HFFc6 (cell line): ENCODE measurements at places on chromosomes 1 and 21. TPM values are rescaled to one million over a fixed set of nuclear protein-coding genes. Genes with fewer than 3 reads are reported as not detected.

MYOG gene
- not detected in 3 replicates for total RNA-seq

PADI4 gene
- total RNA-seq = not detected in 3 replicates

TTC34 gene
- total RNA-seq = 0.09 to 0.18 TPM (median 0.13 TPM) in 3 replicates

METTL13 gene
- total RNA-seq = 25.2 to 32.0 TPM (median 26.9 TPM) in 3 replicates

- peaks cover 8% of the 10 kb centered on the region for H3K4me1 ChIP-seq
- H3K4me3 ChIP-seq = no peak overlapping the region
- peaks cover 5% of the 10 kb centered on the region for H3K36me3 ChIP-seq
- DNase-seq = no peak
Observed at GRCh38 chr1:111161843-111162487, 21.9 kb downstream of the CEPT1 start.

DNA sequence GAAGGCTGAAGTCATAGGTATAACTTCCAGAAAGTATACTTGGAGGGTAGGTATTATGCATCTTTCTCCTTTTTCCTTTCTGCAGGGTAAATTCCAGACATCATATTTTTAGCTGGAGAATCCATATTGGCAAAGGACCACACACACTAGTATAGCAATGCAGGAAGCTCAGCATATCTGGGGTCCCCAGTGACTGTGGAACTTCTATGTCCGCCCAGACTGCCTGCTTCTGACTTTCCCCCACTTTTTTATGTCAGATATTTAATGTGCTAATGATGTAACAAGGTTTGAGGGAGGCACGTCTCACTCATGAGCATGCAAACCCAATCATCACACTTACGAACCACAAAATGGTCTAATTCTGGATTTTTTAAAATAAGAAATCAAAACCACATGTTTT, 90.4 kb downstream of the BACH1 start:
- H3K36me3 ChIP-seq = peaks cover 22% of the 10 kb centered on the region
- H3K27ac ChIP-seq = no peak overlapping the region
- peaks cover 1% of the 10 kb centered on the region; the same call in 1 of the 2 replicates for H3K27me3 ChIP-seq
- H3K4me1 ChIP-seq = no peaks in the 10 kb centered on the region; the same call in 1 of the 2 replicates

- H3K27ac ChIP-seq = peak overlapping the region; percentile 90
- peaks cover 32% of the 10 kb centered on the region for H3K36me3 ChIP-seq
- H3K27me3 ChIP-seq = no peaks in the 10 kb centered on the region; the same call in 1 of the 2 replicates
- peaks cover 30% of the 10 kb centered on the region for H3K4me1 ChIP-seq
- H3K4me3 ChIP-seq = peak overlapping the region; percentile 97
- peak; percentile 59 for DNase-seq
Observed at GRCh38 chr1:155272466-155273342, 600 bp downstream of the CLK2 start.

- no peaks in the 10 kb centered on the region; the same call in 1 of the 2 replicates for H3K36me3 ChIP-seq
- no peak for DNase-seq
- H3K27me3 ChIP-seq = peaks cover 8% of the 10 kb centered on the region
- peak within 1 kb of the TSS; percentile 46 for H3K4me3 ChIP-seq
Observed at GRCh38 chr1:42784946-42785693, at the start of gene TMEM269. Gene TMEM269 (plus strand): TSS chr1:42784991. CDS start chr1:42789894, 4,903 bp downstream.

GRCh38 chr1:155651861-155652661, 36.5 kb downstream of the YY1AP1 start:
- H3K36me3 ChIP-seq = no peaks in the 10 kb centered on the region
- peak overlapping the region; percentile 85 for H3K27ac ChIP-seq
- no peak for DNase-seq
- H3K4me3 ChIP-seq = peak overlapping the region; percentile 65; the same call in 1 of the 2 replicates
